Uterus (tissue), 4 donors: ENCODE measurements at places on chromosomes 3 and 15. TPM values are rescaled to one million over a fixed set of nuclear protein-coding genes. Genes with fewer than 3 reads are reported as not detected.

The PHLDB2 gene
- total RNA-seq = 56.9 TPM

DNA sequence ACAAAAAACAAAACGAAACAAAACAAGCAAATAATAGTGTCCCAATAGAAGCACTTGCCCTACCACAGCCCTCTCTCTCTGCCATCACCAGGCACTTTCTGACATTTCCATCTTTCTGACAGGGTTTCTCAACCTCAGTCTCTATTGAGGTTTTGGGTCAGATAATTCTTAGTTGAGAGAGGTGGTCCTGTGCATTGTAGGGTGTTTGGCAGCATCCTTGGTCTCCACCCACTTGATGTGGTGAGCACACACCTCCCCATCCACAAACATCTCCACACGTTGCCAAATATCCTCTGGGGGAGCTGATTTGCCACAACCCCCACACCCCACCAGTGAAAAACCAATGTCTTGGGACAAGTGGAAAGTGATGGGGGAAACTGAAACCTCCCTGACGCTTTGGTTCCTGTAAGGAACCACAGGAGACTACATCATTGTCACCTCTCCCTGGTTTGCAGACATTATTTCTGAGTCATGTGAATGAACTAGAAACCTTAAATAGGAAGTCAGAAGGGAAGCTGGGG lies 733.7 kb upstream of the CFAP20DC start:
- no peak for DNase-seq

The GPR15 gene
- total RNA-seq = not detected

The STRIT1 gene
- total RNA-seq = not detected

DNA sequence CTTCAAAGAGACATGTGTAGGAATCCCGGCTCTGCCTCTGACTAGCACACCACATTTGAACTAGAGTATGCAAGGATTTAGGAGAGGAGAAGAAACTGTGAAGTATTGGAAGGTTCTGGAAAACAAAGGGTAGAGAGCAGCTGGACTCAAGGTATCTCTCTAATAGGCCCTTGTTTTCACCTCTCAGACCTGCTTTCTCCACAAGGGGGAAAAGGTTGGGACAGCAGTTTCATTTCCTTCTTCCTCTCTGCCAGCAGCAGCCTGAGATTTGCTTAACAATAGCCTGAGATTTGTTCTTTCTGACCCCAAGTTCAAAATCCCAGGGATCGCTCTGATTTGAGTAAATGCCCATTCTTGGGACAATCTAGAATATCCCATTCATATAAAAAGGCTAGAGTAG lies 430.6 kb upstream of the MCTP2 start:
- DNase-seq = no peak

The ANP32A gene
- total RNA-seq = 101 TPM

- peak; percentile 35 for DNase-seq
Observed at GRCh38 chr3:8488877-8489276, 12.7 kb upstream of the LMCD1 start.

The CTXN2 gene
- not detected for total RNA-seq

DNA sequence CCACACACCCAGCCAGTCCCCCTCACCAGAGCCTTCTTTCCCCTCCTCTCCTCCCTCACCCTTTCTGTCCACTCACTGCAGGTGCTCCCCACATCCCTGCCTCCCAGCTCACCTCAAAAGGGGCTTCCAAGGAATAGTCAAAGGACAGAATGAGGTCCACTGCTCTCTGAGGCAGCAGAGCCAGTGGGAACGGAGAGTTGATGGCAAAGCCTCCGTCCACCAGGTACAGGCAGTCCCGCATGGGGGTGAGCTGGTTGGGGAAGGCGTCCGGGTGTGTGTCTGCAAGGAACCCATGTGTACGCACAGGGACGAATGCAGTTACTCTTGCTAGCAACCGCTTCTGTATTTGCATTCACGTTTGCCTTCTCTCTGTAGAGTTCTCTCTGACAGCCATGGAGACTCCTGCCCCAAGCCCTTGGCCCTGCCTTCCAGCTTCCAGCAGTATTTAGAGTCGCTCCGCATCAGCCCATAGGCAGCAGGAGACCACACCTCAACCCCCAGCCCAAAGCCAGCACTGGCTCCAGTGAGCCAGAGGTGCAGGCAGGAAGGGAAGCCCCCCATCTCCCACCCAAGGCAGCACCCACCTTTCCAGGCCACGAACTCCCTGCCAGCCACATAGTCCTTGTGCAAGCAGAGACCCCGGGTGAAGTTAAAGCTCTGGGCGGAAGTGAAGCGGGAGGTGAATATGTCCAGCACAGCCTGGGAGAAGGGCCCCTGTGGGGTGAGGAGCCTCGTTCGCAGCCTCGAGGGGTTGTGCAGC lies 12.4 kb downstream of the PLA2G4F start:
- no peak for DNase-seq
